SK-N-SH (cell line): ENCODE measurements at places on chromosomes 6 and 20. TPM values are rescaled to one million over a fixed set of nuclear protein-coding genes. Genes with fewer than 3 reads are reported as not detected.

PAK5 gene
- polyA plus RNA-seq = 0.03 and 0.06 TPM in 2 replicates

ADGRF5 gene
- polyA plus RNA-seq = 0.02 and 0.06 TPM in 2 replicates

CCN6 gene
- not detected in 2 replicates for polyA plus RNA-seq

FRS3 gene
- 7.5 and 8.6 TPM in 2 replicates for polyA plus RNA-seq

OPRL1 gene
- polyA plus RNA-seq = 1.7 and 1.8 TPM in 2 replicates

DSP gene
- polyA plus RNA-seq = 0.02 TPM in 1 of 2 replicates, not detected in the other

SRF gene
- polyA plus RNA-seq = 31.7 and 33.8 TPM in 2 replicates

LAMA4 gene
- 9.4 and 10.5 TPM in 2 replicates for polyA plus RNA-seq

- no peaks in the 10 kb centered on the region for H3K27me3 ChIP-seq
- H3K27ac ChIP-seq = no peak overlapping the region
- DNase-seq = no peak
- H3K4me1 ChIP-seq = no peaks in the 10 kb centered on the region
These were observed 764.3 kb downstream of the QKI start for GRCh38 chr6:164178679-164179332.

DNA sequence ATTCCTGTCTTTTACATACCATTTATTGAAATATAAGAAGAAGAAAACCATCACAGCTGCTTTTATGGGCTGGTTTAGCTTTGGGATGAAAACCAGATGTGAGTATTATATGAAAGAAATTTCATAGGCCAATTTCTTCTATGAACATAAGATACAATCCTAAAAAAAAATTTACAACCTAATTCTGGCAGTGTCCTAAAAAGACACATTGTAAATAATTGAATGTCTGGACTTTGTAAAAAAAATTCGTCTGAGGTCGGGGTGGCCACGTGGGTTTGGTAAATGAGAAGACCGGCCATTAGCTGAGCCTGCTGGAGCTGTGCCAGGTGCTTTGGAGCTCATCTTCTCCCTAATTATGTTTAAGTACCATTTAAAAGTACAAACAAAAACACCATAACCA lies 26.8 kb downstream of the DACT2 start:
- no peak overlapping the region for H3K4me3 ChIP-seq
- no peaks in the 10 kb centered on the region for H3K27me3 ChIP-seq
- H3K4me1 ChIP-seq = no peaks in the 10 kb centered on the region
- no peak overlapping the region for H3K27ac ChIP-seq

DNA sequence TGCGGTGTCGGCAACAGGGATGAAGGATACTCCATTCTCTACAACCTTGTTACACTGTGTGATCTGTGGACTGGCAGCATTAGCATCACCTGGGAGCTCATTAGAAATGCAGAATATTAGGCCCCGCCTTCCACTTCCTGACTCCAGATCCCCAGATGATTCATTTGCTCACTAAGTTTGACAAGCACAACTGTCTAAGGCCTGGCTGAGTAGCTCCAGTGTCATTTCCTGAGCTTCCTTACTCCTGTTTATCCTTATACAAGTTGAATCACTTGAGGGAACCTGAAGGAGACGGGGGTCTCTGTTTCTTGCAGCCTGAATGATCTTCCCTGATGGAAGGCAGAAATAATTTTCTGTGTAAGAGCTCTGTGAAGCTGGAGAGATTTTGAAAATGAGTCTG lies 32.7 kb upstream of the PROKR2 start:
- H3K36me3 ChIP-seq = no peaks in the 10 kb centered on the region
- H3K27ac ChIP-seq = no peak overlapping the region
- H3K4me1 ChIP-seq = peaks cover 3% of the 10 kb centered on the region; the same call in 1 of the 2 replicates
- no peak overlapping the region for H3K4me3 ChIP-seq

- H3K27me3 ChIP-seq = no peaks in the 10 kb centered on the region
- H3K4me1 ChIP-seq = no peaks in the 10 kb centered on the region
- H3K27ac ChIP-seq = no peak overlapping the region
- H3K4me3 ChIP-seq = no peak overlapping the region
These were observed 109.0 kb downstream of the HMGCLL1 start for GRCh38 chr6:55469951-55470366.

- DNase-seq = no peak
- no peaks in the 10 kb centered on the region for H3K27me3 ChIP-seq
- H3K4me1 ChIP-seq = no peaks in the 10 kb centered on the region
- no peaks in the 10 kb centered on the region for H3K36me3 ChIP-seq
These were observed 433.2 kb upstream of the SPTLC3 start for GRCh38 chr20:12575352-12576095.
